Activated T-helper 1 cell treated with anti-CD3 and anti-CD28 coated beads, Interleukin-2, amount 50 U/mL, for 16 hours (primary cell): ENCODE measurements at places on chromosomes 3 and 15.

GRCh38 chr15:68517285-68517761 is 61.5 kb upstream of the CORO2B start:
- no peak for DNase-seq

GRCh38 chr3:30344288-30344687 is 262.1 kb upstream of the TGFBR2 start:
- DNase-seq, result no peak

GRCh38 chr15:78993931-78994530 is 49.2 kb upstream of the CTSH start:
- DNase-seq, result no peak

DNA sequence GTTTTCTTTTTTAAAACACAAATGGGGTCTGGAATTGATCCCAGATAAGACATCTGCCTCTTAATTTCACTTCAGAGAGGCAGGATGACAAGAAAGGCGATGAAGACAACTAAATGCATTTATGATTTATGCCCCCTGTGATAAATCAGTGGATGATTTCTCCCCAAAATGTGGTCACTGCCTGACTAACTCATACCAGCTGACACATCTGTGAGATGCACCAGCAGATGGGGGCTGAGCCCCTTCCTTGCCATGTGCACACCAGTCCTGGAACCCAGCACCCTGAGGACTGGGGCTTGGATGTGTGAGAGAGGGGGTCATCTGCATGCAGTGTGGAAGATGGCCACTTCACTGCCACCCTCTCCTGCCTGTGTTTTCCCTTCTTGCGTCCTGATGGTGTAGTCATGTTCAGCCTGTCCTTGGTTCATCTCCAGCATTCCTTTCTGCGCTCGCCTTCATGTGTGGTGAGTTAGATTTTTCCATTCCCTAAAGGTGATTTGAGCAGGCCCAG is 264.3 kb downstream of the LRTM1 start:
- DNase-seq, result no peak

DNA sequence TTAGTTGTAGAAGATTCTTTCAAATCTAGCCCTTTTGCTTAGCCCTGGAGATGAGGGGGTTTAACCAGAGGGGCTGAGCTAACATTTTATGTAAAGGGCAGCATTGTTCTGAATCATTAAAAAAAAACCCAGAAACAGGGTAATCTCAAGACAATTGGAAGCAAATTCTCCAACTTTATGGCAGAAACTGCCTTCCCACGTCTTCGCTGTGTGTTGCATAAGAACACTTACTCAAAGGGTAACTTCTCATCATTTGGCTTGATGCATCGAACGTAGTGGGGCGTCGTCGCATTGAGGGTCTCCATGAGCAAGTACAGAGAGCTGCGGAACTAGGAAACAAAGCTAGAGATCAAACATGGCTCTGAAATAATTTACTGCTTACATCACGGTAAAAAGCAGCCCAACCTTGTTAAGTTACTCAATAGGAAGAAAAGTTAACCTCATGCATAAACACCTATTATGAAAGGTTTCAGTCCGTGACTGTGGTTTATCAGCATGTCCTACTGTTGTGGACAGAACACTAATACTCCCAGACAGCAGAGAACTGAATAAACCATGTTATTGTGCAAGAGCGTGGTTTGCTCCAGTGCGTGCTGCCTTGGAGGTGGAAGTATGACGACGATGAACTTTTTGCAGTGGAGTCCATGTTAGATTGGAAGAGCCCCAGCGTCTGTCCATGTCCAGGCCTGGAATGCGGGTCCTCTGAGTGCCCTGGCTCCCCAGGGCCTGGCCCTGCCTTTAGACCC is 48.7 kb downstream of the MYO5C start:
- no peak for DNase-seq

DNA sequence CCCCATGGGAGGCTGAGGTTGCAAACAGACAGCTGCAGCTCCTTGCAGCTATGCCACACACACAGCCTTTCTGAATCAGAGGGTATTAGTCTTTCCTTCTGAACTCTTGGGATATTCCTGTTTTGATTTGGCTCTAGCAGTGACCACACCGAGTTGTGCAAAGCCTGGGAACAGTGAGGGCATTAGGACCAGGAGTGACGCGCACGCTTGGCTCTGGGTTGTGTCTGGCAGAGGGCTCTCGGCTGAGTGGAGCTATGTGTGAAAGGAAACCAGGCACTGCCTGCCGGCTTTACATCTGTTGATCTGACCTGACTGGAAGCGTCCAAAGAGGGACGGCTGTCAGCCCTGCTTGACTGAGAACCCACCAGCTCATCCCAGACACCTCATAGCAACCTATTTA is at the start of gene GALNT15:
TSS of gene GALNT15 (plus strand) at position 292 of the 400 bp plus-strand sequence. CDS start 472 bp downstream, outside the sequence.
- DNase-seq, result no peak

DNA sequence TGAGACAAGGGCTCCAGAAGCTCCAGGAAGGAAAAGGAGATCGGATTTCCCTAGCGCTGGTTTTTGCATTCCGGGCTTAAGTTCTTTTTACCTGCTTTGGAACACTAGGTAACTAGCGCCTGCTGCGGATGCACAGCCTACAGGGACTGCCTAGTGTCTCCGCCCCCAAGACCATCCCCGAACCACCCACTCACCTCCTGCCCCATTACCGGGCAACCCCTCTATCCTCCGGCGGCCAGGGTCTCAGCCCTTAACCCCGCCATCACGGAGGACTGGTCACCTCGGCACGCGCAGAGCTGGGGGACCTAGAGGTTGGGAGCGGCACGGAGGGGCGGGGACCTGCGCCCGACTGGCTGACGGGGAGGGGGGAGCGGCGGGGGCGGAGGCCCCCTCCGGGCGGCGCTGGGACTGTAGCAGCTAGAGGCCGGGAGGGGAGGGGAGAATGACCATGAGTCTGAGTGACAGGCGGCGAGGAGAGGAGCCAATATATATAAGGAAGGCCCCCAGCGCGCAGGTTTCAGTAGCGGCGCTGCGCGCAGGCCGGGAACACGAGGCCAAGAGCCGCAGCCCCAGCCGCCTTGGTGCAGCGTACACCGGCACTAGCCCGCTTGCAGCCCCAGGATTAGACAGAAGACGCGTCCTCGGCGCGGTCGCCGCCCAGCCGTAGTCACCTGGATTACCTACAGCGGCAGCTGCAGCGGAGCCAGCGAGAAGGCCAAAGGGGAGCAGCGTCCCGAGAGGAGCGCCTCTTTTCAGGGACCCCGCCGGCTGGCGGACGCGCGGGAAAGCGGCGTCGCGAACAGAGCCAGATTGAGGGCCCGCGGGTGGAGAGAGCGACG is at the start of gene DLL4:
TSS of gene DLL4 (plus strand) at position 520 of the 839 bp plus-strand sequence. CDS start 329 bp downstream, outside the sequence.
- DNase-seq, result no peak

- no peak for DNase-seq
Observed at GRCh38 chr3:134462331-134462941, 23.3 kb downstream of the ANAPC13 start.

DNA sequence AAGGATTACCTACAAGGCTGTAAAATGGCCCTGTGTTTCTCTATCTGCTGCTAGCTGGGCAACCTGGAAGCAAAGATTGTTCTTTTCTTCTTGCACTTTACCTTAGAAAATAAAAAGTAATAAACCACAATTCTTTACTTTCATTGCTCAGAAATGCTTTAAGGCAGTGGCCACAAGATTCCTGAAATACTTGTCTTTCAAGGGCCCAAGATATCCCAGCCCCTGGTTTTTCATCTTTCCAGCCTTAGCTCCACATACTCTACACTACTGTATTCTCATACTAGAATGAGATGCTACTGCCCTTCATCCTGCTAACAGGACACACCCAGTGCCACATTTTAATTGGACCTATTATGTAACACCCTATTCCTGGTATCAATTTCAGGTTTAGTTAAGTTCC is 78.9 kb downstream of the GTF2E1 start:
- no peak for DNase-seq

GRCh38 chr3:168093229-168093628 is 2.5 kb downstream of the GOLIM4 start:
- no peak for DNase-seq

DNA sequence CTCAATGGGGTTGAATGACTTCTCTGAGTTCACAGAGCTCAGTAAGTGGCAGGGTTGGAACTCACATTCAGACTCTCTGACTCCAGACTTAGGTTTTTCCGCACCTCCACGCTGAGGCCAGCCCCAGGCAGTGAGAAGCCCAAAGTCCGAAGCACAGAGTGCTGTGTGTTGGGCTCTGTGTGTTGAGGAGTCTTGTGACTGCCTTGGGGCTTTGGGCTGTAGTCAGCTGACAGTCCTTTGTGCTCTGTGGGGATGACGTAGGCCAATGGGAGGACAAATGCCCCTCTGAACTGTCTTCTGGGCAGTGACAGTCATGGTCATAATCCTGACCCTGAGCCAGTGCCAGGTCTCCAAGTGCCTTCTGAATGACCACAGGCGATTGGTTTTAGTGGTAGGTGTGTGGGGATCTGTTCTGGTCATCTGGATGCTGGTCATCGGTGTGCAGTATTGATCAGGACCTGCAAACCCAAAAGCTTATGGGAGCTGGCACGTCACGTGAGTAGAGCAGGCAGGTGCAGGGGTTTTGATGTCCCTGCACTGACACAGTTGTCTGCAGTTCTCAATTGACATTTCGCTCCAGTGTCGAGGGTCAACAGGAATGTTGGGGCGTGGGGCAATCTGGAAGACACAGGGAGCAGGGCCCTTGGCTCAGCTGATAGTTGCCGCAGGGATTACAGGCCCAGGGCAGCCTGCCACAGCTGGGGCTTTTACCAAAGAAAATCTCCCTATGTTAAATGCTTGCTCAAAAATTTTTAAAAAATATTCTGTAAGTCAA is 45.3 kb downstream of the CAPN3 start:
- no peak for DNase-seq

GRCh38 chr3:52046186-52046901 is 10.0 kb downstream of the DUSP7 start:
- no peak for DNase-seq

- DNase-seq, result no peak
Observed at GRCh38 chr3:72855001-72855400, 6.8 kb upstream of the SHQ1 start.

DNA sequence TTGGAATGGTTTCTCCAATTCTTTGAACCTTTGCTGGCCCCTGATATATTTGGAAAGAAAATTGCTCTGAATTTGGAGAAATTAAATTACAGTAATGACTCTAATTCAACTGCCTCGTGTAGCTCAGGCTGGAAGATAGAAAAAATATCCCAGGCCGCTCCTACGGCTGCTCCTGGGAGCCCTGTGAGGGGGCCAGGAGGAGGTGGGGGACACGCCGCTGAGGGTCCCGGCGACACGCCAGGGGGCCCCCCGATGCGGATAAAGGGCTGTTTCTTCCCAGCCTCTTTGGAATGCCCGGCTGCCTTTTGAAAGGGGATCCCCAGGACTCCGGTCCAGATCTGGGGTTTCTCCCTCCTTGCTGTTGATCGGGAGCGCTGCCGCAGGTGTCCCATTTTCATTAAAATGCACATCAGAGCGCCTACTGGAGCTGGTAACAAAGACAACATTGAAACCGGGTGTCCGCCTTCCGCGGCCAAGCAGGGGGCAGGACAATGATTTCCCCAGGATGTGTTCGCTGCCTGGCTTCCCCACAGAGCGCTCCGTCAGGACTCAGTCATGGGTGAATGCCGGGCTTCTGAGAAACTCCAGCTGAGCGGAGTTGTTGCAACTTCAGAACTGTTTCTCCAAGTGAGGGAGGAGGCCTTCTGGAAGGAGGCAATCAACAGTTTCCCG is 200.1 kb upstream of the KBTBD8 start:
- no peak for DNase-seq

DNA sequence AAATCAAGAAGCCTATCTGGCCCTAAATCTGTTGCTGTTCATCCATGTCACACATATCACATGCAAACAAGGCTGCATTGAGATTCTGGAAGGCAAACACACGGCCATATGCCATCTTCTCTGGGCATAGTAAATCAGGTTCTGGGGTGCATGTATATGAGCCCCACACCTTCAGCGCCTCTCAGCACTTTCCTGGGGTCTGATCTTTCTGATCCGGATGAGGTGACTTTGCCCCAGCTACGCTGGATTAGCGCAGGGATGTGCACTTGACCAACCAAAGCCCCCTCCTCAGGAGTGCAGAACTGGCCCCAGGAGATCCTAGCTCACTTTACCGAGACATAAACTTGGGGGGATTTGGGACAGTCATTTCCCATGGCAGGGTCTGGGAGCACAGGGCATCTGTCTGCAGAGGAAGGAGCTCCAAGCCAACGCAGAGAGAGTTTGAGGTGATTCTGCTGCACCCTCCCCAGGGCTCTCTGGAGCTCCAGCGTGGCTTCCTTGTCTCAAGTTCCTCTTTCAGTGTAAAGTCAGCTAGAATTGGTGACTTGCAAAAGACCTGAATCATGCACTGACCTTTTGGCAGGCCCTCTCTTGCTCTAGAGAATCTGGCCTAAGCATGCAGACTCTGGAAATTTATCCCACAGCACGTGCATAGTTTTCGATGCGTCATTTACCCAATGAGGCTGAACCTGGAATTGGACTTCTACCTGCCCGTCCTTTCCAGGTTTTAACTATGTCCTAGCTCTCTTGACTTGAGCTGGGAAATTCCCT is 63.5 kb upstream of the KLF13 start:
- no peak for DNase-seq

DNA sequence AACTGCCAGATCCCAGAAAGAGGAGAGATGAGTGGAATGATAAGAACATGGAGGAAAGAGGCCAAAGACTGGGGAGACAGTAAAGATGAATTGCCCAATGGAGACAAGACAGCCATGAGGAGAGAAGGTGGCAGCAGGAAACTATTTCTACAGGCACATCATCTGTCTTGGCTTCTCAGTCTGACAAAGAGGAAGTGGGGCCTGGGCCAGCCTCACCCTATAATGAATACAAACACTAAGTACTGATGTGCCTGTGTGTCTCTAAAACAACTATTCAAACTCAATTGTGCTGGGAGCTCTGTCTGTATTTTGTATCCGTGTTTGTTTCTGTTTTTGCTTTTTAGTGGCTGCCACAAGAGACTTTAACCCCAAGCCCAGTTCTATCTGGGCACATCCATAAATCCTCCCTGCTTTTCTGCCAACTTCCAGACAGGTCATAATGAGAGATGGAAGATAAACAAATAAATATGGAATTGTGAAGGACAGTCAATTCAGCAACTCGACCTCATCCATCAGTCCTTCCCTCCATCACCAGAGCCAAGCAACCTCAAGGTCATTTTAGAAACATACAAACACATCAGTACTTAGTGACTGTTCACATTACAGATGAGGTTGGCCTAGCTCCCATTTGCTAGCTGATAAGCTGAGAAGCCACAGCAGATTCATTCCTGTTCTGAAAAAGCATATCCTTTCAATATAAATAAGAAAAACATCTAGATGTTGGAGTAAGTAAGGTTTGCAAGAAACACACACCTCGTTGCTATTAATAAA is 116.7 kb downstream of the CADPS start:
- no peak for DNase-seq
